CD4-positive, CD25-positive, alpha-beta regulatory T cell (primary cell): ENCODE measurements at places on chromosomes 5 and 9. TPM values are rescaled to one million over a fixed set of nuclear protein-coding genes. Genes with fewer than 3 reads are reported as not detected.

DNA sequence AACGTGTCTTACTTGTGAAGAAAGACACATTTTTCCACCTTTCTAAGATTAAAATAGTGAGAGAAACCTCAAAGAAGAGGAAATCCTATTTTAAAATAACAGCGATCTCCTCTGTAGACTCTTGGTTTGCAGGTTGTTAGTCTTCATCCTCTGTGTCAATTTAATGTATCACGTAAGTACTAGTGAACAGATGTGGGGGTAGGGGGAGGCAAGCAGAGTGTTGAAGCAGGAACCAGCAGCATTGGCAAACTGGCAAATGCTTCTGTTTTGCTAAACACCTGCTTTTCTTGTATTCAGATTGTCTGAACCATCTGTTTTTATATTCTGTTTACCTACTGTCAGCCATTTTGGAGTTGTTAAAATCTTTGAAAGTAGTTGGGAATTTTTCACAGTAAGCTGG is 159.3 kb upstream of the TLX3 start:
- no peak for DNase-seq

The ZBTB6 gene
- total RNA-seq: 4.5 TPM

The CYLC2 gene
- not detected for total RNA-seq

DNA sequence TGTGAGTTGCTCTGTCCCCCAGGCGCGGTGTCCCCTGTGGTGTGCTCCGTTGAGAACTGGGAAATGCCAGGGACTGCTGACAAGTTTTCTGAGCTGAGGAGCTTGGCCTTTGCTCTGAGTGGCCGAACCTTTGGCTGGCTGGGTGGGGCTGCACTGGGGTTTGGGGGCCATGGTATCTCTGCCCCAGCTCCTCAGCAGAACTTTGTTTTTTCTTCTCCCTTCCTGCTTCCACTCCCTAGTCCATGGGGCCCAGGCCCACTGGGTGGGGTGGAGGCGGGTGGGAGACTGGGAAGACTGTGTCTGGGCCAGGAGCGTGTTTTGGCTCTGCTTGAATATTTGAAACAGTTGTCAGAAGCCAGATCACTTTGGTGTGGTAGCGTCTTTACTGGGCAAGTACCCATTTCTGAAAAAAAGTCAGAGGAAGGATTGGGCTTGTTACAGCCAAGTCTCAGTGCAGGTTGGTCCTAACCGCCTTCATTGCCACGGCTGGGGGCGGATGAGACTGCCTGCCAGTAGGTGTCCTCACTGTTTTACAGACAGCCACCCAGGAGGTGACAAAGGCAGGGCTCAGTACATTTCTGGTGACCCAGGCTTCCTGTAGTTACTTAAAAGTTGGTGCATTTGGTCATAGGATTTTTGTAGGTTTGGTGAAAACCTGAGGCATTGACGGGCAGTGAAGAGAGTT is 92.7 kb downstream of the DAB2IP start:
- DNase-seq: no peak

GRCh38 chr9:96115836-96116235 is 186.1 kb downstream of the HSD17B3 start:
- DNase-seq: no peak

DNA sequence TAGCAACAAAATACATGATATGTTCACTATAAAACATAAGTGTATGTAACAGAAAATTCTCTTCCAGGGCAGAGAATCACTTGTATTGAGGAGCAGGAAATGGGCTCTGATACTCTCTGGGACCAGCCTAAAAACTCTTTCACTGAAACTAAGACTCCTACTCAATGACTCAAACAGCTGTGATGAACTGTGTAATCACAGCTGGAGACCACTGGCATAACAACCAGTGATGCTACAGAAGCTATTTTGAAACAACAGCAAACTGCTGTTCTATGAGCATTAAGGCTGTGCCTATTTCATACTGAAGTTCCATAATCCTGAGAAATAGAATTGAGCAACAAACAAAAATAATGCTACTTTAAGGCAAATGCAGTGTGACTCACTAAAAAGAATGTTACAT is 594.0 kb downstream of the HINT1 start:
- DNase-seq: no peak

The NFIL3 gene
- total RNA-seq: 8.2 TPM

DNA sequence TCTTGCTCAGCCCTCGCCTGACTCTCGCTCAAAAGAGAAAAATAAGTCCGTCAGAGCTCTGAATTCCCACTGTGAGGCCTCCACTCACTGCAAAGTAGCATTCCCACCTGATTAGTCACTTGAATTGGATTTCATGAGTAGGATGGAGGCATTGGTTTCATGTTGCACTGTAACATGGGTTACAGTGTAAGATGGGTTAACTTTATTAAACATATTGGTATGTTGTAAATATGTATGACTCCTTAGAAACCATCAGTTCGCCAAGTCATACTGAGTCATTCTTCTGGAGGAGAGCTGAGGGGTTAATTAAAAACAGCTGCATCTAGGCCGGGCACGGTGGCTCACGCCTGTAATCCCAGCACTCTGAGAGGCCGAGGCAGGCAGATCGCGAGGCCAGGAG is 93.8 kb upstream of the BNC2 start:
- no peak for DNase-seq

DNA sequence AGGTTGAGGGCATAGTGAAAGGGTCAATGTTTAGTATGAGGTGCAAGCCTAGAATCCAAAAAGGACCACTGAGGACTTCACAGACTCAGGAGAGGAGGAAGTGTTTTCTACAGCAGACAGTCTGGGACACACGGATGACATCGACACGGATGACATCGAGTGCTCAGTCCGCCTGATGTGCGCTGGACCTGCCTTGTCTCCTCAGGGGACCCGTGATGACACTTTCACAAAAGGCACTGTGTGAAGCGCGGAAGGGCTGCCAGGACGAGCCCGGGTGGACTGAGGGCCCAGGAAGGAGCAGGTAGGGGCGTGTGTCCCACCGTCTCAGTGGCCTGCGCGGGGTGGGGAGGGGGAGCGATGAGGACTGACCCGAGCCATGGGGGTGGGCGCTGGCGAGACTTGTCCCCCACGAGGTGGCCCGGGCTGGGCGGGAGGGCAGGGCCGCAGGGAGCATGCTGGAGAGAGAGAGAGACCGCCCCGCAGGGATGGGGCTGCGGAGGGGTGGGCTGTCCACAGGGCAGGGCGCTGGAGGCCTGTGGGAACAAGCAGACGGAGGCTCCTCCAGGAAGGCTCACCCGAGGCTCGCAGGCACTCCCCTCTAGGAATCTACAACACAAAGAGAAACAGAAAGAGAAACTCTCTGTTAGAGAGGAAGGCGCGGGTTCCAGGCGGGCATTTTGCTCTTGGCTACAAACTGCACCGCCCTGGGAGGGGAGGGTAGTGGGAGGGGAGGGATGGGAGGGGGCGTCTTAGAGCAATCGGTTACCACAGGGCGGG is 54.9 kb downstream of the USP20 start:
- peak; percentile 49 for DNase-seq

The RNF208 gene
- total RNA-seq: 1.2 TPM

GRCh38 chr5:149367249-149367971 is 9.6 kb downstream of the PCYOX1L start:
- peak; percentile 27 for DNase-seq

GRCh38 chr9:98869078-98869745 is 61.7 kb downstream of the GALNT12 start:
- DNase-seq: no peak
